ENCODE measurements at places on chromosomes 2 and 18. TPM values are rescaled to one million over a fixed set of nuclear protein-coding genes. Genes with fewer than 3 reads are reported as not detected.

- H3K36me3 ChIP-seq = no peaks in the 10 kb centered on the region
- H3K4me3 ChIP-seq = no peak overlapping the region
- no peaks in the 10 kb centered on the region for H3K27me3 ChIP-seq
- H3K4me1 ChIP-seq = no peaks in the 10 kb centered on the region
Observed at GRCh38 chr2:124884315-124884714, 859.2 kb downstream of the CNTNAP5 start.

Gene TDRD15
- 1.1 TPM for total RNA-seq

- H3K36me3 ChIP-seq = no peaks in the 10 kb centered on the region
- no peak overlapping the region for H3K4me3 ChIP-seq
- H3K27me3 ChIP-seq = no peaks in the 10 kb centered on the region
- no peak for DNase-seq
- no peaks in the 10 kb centered on the region for H3K4me1 ChIP-seq
Observed at GRCh38 chr2:76464310-76464709, 753.6 kb upstream of the GCFC2 start.

DNA sequence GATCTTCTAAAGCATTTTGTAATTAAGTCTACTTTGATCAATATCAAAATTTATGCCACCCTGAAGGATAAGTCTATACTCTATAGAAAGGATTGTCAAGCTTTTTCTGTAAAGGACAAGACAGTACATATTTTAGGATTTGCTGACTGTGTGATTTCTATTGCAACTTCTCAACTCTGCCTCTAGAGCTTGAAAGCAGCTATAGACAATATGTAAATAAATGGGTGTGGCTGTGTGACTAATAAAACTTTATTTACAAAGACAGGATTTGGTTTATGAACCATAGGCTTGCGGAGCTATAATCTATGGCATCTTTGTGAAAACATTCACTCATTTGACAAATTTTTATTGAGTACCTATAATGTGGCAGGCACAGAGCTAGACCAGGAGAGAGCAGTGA lies 18.4 kb downstream of the UPP2 start:
- no peak for DNase-seq
- H3K27ac ChIP-seq = no peak overlapping the region
- no peaks in the 10 kb centered on the region for H3K27me3 ChIP-seq
- no peak overlapping the region for H3K4me3 ChIP-seq

DNA sequence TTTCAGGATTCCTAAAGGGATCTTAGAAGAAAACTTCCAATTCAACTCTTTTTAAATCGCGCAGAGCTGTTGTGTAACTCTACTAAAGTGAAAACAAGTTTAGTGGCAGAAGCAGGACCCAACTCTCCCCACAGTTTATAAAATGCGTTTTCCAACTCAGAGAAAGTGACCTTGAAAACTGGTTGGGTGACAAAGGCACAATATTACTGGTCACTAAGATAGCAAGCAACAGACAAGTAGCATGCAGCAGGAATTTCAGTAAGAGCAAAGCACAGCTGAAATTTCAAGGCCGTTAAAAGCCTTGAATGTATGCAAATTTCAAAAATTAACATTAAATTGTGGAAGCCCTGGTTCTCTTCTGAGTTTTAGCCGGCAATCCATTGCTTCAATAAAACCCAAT lies 66.9 kb downstream of the STK39 start:
- H3K36me3 ChIP-seq = no peaks in the 10 kb centered on the region
- no peak for DNase-seq
- peaks cover 16% of the 10 kb centered on the region for H3K4me1 ChIP-seq
- H3K27ac ChIP-seq = no peak overlapping the region
- no peaks in the 10 kb centered on the region for H3K27me3 ChIP-seq

DNA sequence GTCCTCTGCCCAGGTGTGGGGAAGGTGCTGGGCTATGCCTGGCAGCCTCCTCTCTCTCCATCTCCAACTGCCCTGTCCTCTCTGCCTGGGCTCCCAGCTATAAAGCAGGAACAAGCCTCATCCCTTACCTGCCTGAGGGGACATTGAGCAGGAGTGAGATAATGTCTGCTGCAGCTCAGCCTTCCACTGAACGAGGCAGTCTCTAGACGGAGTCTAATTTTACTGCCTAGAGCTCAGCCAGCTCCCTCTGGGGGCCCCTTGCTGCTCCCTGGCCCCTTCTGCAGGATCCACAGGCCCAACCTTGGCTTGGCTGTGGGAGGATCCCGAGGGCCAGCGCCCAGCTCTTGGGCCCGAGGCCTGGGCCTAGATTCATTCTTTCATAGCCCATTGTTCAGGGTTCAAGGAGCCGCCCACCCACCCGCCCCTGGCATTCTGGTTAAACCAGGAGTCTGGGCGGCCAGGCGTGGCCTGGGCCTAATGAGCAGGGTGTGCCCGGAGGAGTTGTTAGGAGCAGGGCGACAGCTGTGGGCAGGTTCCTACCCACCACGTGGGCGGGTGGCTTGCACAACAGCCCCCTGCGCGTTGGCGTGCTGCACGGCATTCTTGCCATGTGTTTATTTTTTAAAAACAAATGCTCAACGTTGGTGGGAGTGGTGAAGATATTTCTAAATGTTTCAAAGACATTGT lies 44.6 kb downstream of the FOSL2 start:
- no peak for DNase-seq
- no peak overlapping the region for H3K4me3 ChIP-seq
- H3K27ac ChIP-seq = no peak overlapping the region
- H3K36me3 ChIP-seq = no peaks in the 10 kb centered on the region
- no peaks in the 10 kb centered on the region for H3K4me1 ChIP-seq

Gene CNOT9
- total RNA-seq = 54.5 TPM

DNA sequence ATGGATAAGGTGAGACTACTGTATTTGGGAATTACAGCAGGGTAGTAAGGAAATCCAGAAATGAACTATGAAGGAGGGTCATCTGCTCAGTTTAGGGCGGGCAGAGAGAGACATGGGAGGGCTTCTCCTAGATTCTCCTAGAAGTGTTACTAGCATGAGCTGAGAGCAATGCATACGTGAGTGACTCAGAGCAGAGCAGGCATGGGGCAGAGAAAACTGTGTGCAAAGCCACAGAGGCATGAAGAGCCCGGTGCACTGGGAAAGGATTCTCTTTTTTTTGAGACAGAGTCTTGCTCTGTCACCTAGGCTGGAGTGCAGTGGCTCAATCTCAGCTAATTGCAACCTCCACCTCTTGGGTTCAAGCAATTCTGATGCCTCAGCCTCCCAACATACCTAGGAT lies 116.2 kb downstream of the SOCS6 start:
- DNase-seq = no peak
- no peaks in the 10 kb centered on the region for H3K4me1 ChIP-seq
- H3K36me3 ChIP-seq = no peaks in the 10 kb centered on the region
- H3K27me3 ChIP-seq = no peaks in the 10 kb centered on the region
- H3K4me3 ChIP-seq = no peak overlapping the region

DNA sequence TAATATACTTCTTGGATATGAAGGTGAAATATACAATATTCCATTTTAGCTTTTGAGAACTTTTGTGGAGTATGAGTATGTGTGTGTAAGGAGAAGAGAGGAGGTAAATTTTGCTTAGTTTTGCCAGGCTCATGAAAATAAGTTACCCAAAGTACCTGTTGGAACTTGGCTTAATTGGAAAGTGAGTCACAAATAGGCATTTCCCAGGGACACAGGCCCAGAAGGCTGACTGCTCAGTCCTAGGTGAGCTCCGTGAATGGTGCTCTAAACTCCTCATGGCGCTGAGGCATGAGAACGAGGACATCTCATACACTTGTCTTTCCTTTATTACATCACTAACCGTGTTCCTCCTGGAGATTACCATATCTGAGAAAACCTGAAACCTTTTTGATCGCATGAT lies 148.5 kb upstream of the RAB12 start:
- no peak for DNase-seq
- H3K36me3 ChIP-seq = no peaks in the 10 kb centered on the region
- no peak overlapping the region for H3K4me3 ChIP-seq
- no peak overlapping the region for H3K27ac ChIP-seq

Gene EML6
- 47.2 TPM for total RNA-seq

- no peak for DNase-seq
- H3K27me3 ChIP-seq = no peaks in the 10 kb centered on the region
- H3K4me1 ChIP-seq = no peaks in the 10 kb centered on the region
- no peak overlapping the region for H3K27ac ChIP-seq
- no peaks in the 10 kb centered on the region for H3K36me3 ChIP-seq
- no peak overlapping the region for H3K4me3 ChIP-seq
Observed at GRCh38 chr18:22448238-22448637, 30.5 kb upstream of the CTAGE1 start.

DNA sequence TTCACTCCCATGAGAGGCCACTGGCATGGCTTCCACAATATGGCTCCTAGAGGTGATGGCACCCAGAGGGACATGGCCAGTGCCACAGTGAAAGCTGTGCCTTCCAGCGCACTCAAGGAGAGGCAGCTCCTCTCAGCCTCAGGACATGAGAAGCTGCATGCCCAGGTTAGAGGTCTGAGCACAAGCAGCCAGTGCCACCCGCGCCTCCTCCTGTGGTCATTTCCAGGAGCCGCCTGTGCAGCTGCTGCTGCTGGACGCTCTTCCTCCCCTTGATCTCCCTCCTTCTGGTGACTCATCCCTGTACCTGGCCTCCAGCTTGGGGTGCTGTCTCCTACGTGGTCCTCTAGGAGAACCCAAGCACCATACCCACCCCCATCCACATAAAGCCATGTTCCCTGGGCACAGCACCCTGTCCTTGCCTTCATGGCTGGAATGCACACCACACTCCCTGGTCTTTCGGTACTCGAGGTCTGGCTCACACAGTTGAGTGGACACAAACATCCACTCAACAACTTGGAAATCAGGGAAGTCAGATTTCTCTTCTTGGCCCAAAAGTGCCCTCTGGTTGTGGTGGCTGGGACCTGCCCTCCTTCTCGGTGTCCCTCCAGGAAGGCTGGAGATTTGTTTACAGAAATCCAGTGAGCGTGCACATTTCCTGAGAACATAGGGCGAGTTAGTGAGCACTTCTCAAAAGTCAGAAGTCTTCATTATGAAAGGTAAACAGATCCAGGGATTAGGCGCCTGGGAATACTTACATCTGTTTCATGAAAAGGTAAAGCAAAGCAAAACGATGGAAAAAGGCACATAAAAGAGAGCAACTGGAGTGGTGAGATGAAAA lies 96.7 kb downstream of the EIPR1 start:
- no peaks in the 10 kb centered on the region for H3K36me3 ChIP-seq
- no peaks in the 10 kb centered on the region for H3K4me1 ChIP-seq
- no peaks in the 10 kb centered on the region for H3K27me3 ChIP-seq
- H3K27ac ChIP-seq = no peak overlapping the region
- no peak overlapping the region for H3K4me3 ChIP-seq

- H3K27me3 ChIP-seq = no peaks in the 10 kb centered on the region
- H3K27ac ChIP-seq = no peak overlapping the region
- DNase-seq = no peak
- H3K36me3 ChIP-seq = no peaks in the 10 kb centered on the region
- no peak overlapping the region for H3K4me3 ChIP-seq
Observed at GRCh38 chr2:185695711-185696235, 42.8 kb upstream of the FSIP2 start.

DNA sequence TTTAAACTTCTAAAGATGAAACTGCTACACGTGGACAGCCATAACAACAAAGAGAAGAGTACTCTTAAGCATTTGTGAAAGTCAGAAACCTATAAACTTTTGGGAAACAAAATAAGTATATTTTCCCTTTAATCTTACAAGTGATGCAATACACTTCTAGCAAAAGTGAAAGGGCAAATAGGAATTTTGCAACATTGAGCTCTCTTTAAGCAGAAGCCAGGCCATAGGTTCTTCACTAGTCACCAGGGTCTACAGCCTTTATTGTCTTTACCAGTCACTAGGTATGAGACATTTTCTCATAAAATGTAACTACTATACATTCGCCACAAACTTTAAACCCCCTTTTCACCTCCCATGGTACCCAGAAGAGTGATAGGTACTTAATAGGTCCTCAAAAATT lies 37.5 kb downstream of the SCN1A start:
- H3K36me3 ChIP-seq = no peaks in the 10 kb centered on the region
- DNase-seq = no peak
- no peak overlapping the region for H3K27ac ChIP-seq
- H3K4me1 ChIP-seq = no peaks in the 10 kb centered on the region
- no peak overlapping the region for H3K4me3 ChIP-seq

- no peaks in the 10 kb centered on the region for H3K4me1 ChIP-seq
- DNase-seq = no peak
- H3K36me3 ChIP-seq = no peaks in the 10 kb centered on the region
- no peak overlapping the region for H3K27ac ChIP-seq
- no peak overlapping the region for H3K4me3 ChIP-seq
- no peaks in the 10 kb centered on the region for H3K27me3 ChIP-seq
Observed at GRCh38 chr18:10419420-10420103, 34.9 kb upstream of the APCDD1 start.

DNA sequence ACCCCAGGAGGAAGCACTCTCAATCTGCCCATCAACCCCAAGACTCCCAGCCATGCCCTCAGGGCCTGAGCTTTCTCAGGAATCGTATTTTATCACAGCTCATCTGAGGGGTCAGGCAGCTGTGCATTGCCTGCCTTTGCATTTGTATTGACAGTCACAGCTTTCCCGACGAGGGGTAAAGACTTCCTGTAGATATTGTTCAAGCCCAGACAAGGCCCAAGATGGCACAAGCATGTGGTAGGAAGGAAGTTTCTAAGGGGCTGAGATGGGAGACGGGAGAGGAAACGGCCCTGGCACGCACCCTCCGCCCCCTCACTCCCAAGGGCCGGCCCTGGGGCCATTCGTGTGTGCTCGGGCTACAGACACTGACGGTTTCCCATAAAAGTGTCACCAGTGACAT lies 34.2 kb upstream of the PRLH start:
- H3K27me3 ChIP-seq = no peaks in the 10 kb centered on the region
- no peak overlapping the region for H3K27ac ChIP-seq
- no peaks in the 10 kb centered on the region for H3K4me1 ChIP-seq
- no peak overlapping the region for H3K4me3 ChIP-seq

Gene IL18RAP
- total RNA-seq = 1.4 TPM

DNA sequence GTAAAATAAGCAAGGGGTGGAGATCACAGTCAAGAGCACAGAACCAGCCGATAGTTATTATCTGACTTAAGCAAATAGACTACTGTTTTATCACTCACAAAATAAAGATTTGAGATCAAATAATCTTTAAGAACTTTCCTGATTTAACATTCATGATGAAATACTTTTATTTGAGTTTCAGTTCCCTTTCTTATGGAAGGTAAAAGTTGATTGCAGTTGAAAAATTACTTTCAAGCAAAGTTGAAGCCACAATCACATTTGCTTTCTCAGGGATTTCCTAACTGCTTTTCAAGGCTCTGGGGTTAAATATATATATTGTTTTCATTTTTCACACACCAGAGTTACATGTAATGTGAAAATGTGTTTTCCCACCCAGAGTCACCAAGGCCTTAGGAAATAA lies 599.5 kb downstream of the KCNJ3 start:
- no peaks in the 10 kb centered on the region for H3K27me3 ChIP-seq
- no peak overlapping the region for H3K4me3 ChIP-seq
- no peaks in the 10 kb centered on the region for H3K4me1 ChIP-seq
- DNase-seq = no peak
- no peak overlapping the region for H3K27ac ChIP-seq

- no peaks in the 10 kb centered on the region for H3K27me3 ChIP-seq
- DNase-seq = no peak
- H3K27ac ChIP-seq = no peak overlapping the region
- H3K4me1 ChIP-seq = no peaks in the 10 kb centered on the region
Observed at GRCh38 chr2:158932131-158932645, 36.3 kb upstream of the TANC1 start.

Measured in B cell (primary cell).